RCC 7860 (cell line): ENCODE measurements at places on chromosomes 6 and 20.

- DNase-seq, result no peak
Observed at GRCh38 chr6:154805288-154805911, 72.2 kb downstream of the SCAF8 start.

DNA sequence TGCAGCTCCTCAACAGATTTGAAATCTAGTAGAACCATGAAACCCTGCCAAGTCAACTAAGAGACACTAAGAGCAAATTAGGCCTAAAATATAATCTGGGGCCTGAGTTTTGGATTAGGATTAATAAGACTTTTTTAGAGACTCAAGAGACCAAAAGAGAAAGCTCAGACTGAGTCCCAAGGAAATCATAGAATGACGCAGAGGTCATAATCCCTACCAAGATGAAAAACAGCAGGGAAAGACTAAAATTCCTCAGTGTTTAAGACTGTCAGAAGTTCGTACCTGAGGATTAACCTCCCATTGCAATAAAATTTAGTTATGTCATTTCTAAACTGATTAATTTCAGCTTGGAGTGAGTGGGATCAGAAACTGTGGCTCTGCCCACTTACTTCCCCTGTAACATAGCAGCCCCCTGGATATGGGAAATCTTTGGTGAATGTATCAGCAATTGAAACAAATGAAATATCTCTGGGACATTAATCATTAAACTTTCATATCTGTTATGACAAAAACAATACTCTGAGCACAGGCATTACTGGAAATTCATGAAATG, 200.3 kb downstream of the EDN1 start:
- DNase-seq, result no peak

GRCh38 chr6:111817451-111818120, 55.7 kb downstream of the FYN start:
- DNase-seq, result peak; percentile 16

GRCh38 chr6:124961777-124962638, at the start of gene RNF217:
TSS of gene RNF217 (plus strand) at chr6:124962437. CDS start at chr6:124962545, 108 bp downstream.
- peak; percentile 23 for DNase-seq

GRCh38 chr6:126188279-126188909, 151.5 kb upstream of the CENPW start:
- no peak for DNase-seq

GRCh38 chr20:35238735-35239134, 12.2 kb downstream of the MMP24 start:
- DNase-seq, result no peak

- DNase-seq, result no peak
Observed at GRCh38 chr20:19462491-19462890, 250.0 kb downstream of the SLC24A3 start.

DNA sequence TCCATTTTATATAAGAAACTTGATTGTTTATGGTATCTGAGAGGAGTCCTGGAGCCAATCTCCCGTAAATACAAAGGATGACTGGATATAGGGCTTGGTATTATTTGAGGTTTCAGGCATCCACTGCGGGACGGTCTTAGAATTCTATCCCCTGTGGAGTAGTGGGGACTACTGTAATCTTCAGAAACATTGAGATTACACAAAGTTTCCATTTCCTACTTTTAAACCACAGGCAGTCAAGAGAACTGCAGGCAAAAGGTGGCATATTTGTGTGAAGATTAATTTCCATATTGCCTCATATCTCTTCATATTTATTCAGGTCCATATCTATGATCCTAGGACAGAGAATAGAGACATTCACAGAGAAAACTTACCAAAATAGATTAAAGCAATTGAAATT, 586.2 kb downstream of the PHF3 start:
- no peak for DNase-seq

DNA sequence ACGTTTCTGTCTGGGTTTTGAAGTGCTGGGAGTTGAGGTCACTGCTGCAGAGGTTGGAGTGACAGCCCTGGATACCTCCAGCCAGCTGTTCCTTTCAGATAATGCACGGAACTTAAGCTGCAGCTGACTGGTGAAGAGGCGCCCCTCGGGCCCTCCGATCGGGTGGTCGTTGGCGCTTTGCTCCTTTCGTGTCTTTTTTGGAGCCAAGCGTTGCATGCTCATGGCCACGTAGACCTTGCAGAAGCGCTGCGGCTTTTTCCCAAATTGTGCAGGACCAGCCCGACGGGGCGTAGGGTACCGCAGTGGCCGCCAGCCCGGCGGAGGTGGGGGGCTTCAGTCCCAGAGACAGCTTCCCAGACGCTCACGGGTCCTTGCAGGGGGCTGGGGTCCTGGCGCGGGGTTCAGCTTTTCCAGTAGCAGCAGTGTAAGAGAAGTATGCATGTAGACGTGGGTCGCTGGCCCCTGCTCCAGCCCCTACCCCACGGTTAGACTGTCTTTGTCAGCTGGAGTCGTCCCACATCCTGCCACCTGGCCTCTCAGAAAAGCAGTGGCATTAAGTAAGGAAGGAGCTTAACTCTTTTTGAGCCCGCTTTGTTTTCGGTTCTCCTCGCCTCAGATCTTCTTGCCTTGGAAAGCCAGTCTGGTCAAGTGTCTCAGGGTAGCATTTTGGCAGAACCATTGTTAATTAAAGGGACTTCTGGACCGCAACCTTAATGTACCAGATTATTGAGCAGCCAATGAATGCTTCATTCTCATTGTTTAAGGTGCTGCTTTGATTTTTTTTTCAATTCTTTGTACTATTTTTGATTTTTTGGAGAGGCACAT, 838 bp downstream of the TNFAIP3 start:
- DNase-seq, result no peak

- peak; percentile 91 for DNase-seq
Observed at GRCh38 chr20:53708129-53708968, 114.7 kb upstream of the ZNF217 start.

- DNase-seq, result no peak
Observed at GRCh38 chr6:38057994-38058393, 238.5 kb downstream of the ZFAND3 start.

DNA sequence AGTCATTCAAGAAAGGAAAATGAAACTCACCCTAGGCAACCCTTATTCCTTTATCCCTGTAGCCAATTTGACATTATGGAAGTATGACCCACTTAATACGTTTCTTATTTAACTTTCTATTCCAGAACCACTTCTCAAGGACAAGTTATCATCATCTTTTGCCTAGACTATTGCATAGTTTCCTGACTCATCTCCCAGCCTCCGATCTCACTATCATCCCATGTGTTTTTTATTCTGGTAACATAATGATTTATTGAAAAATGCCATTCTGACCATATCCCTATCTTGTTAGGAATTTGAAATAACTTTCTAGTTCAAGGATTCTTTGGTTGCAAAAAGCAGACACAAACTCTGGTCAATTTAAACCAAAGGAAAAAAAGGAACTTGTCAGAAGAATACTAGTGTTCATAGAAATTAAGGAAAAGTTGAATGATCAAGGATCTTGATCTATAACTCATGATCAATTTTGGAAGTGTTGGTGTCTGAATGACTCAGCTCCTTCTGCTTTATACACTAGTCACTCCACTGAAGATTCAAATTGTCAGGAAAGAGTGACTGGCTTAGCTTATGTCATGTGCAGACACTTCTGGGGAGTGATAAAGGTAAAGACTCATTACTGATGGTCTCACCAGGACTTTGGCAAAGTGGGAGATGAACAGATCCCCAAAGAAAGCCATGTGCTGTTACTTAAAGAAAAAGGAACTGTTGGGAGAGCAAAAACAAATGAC, 8.5 kb upstream of the TINAG start:
- DNase-seq, result no peak

- peak; percentile 53 for DNase-seq
Observed at GRCh38 chr6:42131531-42131930, 10.9 kb downstream of the C6orf132 start.

DNA sequence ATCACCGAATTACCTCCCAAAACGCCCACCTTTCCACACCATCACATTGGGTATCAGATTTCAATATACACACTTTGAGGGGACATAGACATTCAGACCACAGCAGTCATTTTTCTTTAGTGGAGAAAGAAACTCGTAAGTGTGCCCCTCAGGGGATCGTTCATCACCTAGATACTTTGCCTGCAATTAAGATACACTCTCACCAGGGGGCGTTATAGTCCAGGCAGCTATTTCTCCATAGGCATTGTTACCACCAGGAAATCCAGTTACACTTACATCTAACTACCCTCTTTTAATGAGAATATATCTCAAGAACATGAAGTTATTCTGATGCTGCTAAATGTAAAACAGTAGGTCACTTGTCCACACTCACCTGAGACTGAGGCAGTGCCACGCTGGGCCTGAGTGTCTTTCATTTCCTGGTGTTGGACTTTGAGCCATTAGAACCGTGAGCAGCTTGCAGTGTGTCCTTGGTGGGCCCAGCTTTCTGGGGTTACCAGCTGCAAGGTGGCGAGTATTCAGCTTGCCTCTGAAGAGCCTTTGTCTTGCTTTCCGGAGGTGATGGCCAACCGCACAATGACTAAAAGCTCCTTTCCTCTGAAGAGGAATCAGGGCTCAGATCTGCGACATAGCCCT, 35.1 kb upstream of the UNC93A start:
- DNase-seq, result no peak

DNA sequence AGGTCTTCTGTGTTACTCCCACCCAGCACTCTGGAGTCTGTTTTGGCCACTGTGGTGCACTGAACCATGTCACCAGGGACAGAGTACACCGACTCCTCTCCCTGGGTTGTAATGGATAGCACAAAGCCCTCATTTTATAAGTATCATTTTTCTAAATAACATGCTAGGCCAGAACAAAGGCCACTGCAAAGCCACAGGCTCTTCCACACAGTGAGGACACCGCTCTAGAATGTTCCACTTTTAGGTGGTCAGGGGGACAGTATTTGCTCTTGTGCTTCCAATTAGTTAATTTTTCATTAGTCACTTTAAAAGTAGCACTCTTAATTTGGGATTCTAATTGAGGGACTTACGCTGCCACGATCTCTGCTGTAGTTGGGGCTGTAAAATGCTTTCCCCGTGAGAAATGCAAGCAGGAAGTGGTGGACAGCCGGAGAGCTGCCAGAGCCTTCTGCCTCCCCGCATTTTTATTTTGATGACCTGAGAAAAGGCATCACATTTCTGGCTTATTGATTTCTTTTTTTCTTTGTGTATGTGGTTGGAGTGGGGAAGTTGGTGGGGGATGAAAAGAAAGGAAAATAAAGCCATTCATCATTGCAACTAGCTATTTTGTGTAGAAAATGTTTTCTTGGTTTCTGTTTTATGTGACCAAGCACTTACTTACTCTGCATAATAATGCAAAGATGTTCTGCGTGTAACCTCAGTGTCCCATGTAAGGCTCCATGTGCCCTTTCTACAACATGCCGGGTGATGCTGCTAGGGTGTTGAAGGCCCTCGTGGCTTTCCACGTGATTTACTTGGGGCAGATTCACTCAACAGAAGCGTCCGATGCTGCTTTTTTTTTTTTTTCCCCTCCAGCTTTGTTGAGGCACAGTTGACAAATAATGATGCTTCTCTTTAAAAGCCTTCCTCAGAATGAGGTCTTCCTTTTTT, 195.9 kb downstream of the SASH1 start:
- no peak for DNase-seq

DNA sequence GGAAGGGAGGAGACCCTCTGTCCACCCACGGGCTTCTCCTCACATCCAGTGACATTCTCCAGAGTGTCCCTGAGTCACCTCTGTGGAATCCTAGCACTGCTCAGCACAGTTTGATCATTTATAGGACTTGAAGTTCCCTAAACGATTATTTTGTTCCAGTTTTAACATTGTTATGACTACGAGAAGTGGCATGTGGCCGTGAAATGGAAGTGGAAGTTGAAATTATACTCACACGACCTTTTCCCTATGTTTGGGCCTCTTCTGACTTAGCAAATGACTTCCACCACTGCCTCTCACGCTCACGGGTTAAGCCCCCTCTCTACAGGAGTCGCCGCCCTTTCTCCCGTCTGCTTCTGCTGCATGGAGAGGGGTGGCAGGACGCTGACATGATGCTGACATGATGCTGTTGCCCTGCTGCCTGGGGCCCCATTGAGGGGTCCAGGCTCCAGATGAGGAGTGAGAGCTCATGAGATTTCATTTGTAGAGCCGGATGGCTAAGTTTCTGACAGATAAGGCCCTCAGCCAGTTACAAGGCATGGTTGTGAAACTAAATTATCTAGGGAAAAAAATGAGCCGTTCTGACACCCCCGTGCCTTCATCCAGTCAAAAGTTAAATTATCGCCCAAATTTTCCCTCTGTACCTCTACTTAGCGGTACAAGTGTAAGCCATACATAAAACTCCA, 153.6 kb upstream of the UST start:
- DNase-seq, result peak; percentile 63

DNA sequence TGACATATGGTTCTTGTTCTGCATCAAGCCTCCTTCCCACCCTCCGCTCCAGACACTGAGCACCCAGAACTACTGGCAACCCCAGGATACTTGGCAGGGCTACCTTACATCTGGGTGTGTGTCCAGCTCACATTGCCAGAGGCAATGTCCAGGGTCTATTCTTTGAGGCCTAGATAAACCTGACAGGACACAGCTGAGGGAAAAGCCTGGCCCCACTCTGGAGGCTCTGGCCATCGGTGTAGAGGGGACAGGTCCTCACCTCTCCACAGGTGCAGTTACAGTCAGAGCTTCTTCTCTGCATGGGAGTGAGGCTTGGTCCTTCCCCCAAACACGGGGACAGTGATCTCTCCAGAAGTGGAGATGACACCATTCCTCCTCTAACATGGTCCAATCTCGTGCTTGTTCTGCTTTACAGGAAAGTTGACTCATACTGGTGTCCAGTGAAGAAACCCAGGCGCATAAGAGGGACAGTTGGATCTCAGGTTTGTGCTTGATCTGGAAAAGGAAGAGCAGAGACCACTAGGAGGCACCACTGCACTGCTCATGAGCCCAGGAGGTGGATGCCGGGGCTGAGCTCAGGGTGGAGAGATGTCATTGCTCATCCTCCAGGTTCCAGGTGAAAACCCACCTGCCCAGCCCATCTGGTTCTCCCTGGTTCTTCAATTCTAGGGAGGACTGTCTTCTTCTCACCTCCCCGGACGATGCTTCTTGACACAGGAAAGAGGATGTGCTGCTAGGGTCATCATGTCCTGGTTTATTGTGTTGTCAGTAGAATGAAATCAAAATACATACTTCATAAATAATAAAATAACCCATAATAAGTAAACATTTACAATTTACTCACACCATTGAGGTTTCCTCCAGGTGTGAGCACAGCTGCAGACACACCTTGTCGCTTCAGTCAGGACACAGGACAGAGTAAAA, 14.7 kb downstream of the HLA-F start:
- peak; percentile 50 for DNase-seq

GRCh38 chr6:35191889-35192288, 21.9 kb upstream of the SCUBE3 start:
- no peak for DNase-seq

GRCh38 chr6:138571585-138572166, 72.4 kb upstream of the NHSL1 start:
- no peak for DNase-seq

DNA sequence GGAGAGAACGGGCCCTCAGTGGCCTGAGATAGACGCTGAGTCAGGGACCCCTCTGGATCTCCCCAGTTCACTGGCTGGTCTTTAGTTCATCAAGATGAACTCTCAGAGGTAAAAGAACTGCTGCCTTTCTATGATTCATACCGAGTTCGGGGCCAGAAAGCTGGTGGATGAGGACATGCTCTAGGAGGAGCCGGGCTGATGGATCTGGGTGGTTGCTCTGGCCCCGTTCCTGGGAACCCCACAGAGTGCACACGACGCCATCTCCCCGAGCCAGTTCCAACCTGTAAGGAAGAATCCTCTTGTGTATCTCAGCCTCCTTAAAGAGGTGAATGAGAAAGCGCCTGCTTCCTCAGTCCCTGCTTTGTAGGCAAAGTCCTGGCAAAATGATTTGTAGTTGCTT, 142.6 kb upstream of the PDE10A start:
- no peak for DNase-seq

- DNase-seq, result peak; percentile 85
Observed at GRCh38 chr6:159701413-159701999, 8.5 kb upstream of the SOD2 start.
